Stimulated activated CD4-positive, alpha-beta T cell treated with anti-CD3 and anti-CD28 coated beads, TNF-alpha, amount 100 ng/mL, for 24 hours (primary cell): ENCODE measurements at places on chromosomes 12 and 14.

DNA sequence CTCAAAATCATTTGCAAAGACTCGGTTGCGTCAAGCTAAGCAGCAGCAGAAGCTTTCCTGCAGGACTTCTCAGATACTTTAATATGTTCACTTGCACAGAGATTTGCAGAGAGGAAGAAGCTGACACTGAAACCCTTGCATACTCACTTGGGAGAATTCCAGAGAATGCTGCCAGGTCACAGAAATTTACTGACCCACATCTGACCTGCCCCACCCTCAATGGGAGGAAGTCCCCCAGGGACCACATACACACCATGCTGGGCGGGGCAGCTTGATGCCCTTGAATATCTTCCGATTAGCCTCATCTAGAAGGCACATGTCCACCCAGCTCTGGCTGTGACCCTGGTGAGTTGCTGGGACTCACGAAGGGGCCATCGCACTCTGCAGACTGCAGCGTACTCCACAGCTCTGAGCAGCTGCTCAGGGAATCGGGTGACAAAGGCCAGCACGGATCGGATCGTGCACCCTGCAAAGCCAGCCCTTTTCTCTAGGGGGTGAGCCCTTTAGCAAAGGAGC lies 83.2 kb downstream of the ITPK1 start:
- DNase-seq, result no peak

DNA sequence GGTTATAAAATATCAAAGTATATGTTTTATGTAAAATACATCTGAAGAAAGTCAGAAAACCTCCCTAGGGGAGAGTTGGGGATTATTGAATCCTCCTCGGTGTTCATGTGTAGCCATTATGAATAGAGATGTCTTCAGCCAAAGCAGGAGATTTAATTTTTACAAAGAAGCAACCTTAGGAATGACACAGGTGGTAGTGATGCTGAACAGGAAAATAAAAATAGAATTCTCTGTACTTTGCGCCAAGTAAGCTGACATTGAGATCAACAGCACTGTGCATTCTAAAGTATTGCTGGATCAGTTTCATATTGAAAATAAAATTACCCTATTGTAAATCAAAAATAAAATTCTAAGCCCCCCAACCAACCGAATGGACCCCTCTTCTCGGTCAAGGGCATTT lies 132.8 kb upstream of the TRHDE start:
- no peak for DNase-seq

GRCh38 chr12:55996715-55997534 lies at the start of gene SUOX:
Gene SUOX, plus strand, starts transcription at chr12:55997276. Its CDS starts 4,946 bp downstream, at chr12:56002222.
- no peak for DNase-seq

GRCh38 chr12:120110550-120111501 lies 5.7 kb downstream of the RAB35 start:
- peak; percentile 46 for DNase-seq
